Spinal cord (tissue), 10 donors: ENCODE measurements at places on chromosomes 1 and 21.

GRCh38 chr1:197572169-197572568, 203.1 kb downstream of the DENND1B start:
- no peak for DNase-seq

DNA sequence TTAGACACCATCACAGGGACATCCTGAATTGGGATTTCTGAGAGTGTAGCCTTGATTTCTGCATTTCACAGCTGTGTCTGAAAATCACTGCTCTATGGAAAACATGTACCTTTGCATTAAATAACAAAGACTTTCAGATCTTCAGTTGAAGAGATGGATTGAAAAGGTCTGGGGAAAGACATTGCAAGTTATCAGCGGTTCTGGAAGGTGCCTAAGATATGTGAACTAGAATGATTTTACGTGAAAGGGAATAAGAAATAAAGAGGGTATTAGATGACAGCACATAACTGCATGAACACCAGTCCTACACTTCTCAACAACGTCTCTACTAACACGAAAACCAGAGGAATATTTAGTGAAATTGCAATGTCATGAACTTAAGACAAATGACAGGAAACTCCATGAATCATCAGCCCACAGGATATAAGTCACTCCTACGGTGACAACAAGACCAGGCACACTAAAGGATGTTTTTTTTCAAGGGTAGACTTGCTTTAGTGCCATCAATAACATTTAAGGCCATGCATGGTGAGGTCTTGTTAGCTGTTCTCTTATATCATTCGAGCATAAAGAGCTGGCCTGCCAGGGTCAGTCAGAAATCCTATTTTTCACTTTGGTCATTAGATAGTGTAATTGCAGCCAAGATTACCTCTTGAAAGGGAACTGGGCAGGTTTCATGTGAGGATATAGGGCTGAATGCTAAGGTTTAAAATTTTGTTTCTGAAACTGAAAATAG, 283.1 kb downstream of the GRIK1 start:
- DNase-seq: no peak

GRCh38 chr21:41506611-41507520, 1.1 kb downstream of the TMPRSS2 start:
- DNase-seq: no peak

- no peak for DNase-seq
These were observed 2.3 kb upstream of the CCSAP start for GRCh38 chr1:229344937-229345684.

DNA sequence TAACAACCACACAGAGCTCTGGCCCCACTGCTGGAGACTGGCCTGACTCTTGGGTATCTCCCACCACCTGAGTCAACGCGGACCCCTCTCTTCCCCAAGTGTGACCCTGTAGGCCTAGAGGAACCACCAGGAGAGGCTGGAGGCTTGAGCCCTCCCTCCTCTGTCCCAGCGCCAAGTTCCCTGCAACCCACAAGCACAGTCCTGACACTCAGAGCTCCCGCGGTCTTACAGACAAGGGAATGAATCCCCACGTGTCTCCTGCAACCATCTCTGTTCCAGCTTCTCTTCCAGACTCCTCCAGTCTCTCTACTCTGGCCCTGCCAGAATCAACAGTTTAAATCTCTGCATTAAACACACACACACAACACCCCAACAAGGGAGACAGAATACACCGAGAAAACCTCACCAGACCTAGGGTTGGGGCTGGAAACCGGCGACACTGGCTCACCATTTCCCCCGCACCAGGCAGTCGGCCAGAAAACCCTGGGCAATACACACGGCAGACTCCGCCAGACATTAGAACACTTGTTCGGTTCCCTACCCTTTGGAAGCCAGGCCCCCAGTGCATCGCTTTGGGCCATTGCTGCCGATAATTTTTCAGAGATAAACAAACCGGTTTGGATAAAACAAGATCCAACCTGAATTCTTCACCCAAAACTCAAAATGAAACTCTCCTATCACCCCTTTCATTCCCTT, 21.7 kb downstream of the CASZ1 start:
- DNase-seq: no peak
